ENCODE measurements at places on chromosomes 5 and 9. TPM values are rescaled to one million over a fixed set of nuclear protein-coding genes. Genes with fewer than 3 reads are reported as not detected.
A peak's percentile ranks its signal among the peaks of the same experiment; 100 is the strongest.

- DNase-seq = no peak
Measured at GRCh38 chr5:27316271-27316650, 277.9 kb upstream of the CDH9 start.

The IL13 gene
- not detected for total RNA-seq

The CER1 gene
- total RNA-seq = not detected

DNA sequence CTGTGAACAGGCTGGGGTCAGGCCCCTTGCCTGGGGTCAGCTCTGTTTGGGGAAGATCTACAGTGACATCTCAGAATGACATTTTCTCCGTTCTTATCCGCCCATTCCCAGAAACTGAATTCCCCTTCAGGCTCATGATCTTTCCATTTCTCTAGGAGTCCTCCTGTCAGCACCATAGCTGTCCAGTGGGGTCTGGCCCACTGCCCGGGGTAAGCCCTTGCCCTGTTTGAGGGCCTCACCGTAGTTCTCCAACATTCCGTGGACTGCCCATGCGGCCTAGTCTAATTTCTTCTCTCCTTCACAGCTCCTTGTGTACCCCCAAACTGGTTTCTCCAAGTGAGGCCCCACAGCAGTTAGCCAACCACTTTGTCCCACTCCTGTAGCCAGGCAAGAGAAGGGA lies 68.4 kb downstream of the ENTREP1 start:
- no peak for DNase-seq

DNA sequence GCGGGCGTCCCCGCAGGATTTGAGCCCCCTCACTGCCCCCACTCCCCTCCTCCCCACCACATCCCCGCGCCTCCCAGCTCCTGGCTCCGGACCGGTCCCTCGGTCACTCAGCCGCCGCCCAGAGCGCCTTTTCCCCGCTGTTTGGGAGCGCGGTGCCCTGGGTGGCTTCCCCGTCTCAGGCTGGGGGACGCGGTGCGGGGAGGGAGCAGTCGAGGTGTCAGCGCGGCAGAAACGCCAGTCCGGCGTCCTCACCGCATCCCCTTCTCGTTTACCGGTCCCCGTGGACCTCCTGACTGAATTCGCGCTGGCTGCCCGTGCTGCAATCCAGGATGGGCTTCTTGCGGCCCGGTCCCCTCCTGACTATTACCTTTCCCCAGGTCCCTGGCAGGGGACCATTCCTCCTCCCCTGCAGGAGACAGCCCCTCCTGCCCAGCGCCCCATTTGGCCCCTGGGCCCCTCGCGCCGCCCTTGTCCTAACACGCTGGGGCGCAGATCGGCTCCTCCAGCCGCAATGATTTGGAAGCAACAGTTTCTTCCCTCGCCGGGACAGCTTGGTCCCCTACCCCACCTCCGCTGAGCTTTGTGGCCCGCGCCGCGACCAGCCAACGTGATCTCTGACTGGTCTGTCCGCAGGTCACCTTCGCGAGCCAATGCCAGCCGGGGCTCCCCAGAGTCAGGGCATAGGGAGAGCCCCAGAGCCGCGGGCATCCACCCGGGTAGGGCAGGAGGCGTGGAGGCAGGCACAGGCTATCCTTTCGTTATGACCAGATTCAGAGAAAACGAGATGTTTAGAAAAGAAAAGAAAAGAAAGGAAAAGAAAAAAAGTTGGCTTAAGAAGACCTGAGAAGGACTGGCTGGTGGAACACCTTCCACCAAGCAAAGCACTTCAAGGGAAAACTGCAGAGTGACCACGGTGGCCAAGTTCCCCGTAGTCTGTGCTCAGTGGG lies 1.2 kb downstream of the ANKRD33B start:
- DNase-seq = peak; percentile 36

- no peak for DNase-seq
Measured at GRCh38 chr5:134255418-134256150, 29.7 kb upstream of the PPP2CA start.

DNA sequence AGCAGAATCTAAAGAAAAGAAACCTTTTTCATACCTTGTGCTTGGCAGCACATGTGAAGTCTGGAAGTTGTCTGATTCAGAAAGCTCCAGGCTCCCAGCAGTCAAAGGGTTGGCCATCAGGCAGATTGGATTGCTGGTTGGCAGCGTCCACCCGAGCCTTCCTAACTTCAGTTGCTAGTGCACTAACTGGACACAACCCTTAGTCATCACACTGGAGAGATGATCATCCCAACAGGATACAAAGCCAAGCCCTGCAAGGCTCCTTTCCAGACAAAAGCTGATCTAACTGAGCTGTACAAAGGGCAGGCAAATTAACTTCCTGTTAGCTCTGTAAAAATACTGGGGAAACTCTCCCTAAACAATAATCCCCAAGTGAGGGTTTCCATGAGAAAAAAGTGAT lies 185.6 kb downstream of the SNX18 start:
- peak; percentile 74 for DNase-seq
